Fibroblast of skin of right quadriceps (primary cell): ENCODE measurements at places on chromosomes 7 and 10.
A peak's percentile ranks its signal among the peaks of the same experiment; 100 is the strongest.

GRCh38 chr10:64846700-64847099, 1325.5 kb downstream of the REEP3 start:
- peak; percentile 1 for DNase-seq

DNA sequence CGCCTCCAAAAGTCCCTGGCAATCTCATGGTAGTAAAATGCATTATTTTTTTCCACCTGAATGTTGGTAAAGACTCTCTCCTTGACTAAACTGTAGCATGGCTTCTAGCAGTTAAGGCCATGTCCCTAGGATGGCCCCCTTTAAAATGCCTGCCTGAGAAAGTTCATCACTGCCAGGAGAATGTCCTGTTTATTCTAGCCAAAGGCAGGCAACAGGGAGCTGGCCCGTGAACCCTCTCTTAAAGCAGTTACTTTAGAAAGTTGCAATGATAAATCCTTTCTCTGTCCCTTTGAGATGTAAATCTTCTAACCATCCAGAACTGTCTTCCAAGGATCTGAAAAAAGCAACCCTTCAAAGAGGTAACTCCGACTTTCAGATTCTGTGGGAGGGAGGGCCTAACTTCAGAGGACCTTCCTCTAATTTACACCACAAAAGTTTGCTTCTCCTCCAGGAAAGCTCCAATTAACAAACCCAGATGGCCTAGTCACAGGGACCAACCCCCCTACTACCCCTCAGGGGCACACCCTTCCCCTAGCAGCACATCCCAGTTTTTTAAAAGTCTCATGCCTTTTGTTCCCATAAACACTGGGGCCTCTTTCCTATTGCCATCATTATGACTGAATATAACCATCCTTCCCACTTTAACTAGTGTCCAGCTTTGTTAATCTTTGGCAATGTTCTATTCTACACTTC, 5.5 kb downstream of the DNTT start:
- DNase-seq = no peak

DNA sequence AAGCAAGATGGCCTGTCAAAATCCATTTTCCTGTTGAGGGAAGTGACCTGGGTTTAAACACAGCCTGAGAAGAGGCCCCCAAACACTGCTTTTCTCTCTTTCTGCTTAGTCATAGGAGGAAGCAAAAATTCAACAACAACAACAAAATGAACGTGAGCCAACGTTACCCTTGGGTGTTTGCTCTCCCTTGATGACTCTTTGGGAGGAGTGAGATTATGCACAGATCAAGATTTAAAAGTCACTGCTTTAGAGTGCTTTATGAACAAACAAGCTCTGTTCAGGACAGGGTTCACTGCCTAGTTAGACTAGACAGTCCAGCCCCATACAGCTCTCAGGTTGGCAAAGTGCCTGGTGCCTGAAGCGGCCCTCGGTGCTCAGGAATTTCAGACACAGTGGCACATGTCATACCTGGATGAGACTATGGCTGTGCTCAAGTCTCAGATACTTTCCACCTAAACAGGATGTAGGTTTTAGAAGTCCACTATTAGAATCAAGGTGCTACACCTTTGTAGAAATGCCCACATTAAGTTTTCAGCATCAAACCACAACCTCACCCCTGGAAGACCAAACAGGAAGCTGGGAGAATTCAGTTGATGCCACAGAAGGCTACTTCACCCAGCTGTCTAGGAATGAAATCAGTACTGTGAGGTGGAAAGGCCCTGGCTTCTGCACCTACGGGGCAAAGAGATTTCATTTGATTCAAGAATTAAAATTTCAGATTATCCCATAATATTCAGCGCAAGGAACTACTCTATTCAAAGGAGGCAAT, 38.7 kb downstream of the DENND11 start:
- DNase-seq = no peak

DNA sequence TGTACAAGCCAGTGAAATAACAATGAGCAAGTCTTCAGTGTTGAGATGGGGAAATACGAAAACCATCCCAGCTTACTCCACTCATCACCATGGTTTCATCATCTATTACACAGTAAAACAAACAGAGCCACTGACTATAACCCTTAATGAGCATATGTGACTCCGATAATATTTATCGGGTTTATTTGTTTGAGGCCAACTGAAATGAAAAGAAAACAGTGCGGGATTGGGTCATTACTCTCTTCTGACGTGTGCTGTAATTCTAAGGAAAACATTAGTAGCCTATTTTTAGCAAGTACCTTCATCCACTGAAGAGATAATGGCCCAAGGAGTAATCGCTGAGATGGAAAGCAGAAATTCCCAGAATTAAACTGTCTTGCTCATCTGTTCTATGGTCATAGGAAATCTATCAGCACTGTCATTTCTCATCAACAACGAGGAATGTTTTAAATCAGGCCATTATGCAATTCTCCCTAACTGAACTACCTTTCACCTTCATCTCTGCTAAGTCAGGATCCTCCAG, 716.5 kb downstream of the INHBA start:
- peak; percentile 82 for DNase-seq

- peak; percentile 75 for DNase-seq
These were observed at the start of gene ZMYND11 for GRCh38 chr10:135132-135600. Gene ZMYND11 (plus strand): TSS chr10:135455. CDS start chr10:180013, 44,558 bp downstream.

GRCh38 chr10:48762064-48763042, 77.7 kb downstream of the WDFY4 start:
- DNase-seq = no peak

DNA sequence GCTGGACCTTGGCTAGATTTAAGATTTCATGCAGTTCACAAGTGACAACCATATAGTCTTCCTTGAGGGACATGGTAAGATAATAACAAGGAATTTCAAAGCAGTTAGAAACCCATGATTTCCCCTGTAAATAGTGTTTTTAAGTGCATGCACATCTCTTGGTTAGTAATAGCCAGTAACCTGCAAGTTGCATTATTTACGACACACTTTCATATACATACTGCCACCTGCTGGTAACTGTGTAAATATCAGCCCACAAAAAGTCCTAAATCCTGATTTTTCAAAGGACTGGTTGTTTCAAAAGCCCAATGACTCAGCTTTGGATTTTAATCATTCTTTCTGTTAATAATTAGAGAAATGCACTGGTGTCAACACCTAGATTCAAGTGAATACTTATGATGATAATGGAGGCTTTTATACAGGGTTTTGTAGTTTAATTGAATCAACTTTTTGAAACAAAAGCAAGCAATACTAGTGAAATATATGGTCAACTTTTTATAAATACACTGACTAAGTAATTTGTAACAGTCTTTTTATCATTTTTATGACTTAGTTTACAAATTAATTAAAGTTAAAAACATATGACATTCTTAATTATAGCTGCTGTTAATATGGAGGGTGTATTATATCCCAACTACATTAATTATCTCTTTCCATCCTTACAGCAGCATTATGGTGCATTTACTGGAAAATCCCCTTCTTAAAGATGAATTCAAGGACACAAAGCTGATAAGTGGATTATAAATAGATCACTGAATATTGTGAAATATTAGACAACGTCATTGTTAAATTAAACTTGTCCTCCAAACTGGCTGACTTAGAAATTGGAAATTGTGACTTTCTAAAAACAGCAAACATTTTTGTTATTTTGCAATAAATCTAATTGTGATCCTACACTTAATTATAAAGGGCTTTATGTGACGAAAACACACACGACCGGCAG, 367.7 kb upstream of the SEMA3D start:
- DNase-seq = peak; percentile 85

- DNase-seq = peak; percentile 83
These were observed 14.7 kb upstream of the CAMK2G start for GRCh38 chr10:73889014-73889413.

DNA sequence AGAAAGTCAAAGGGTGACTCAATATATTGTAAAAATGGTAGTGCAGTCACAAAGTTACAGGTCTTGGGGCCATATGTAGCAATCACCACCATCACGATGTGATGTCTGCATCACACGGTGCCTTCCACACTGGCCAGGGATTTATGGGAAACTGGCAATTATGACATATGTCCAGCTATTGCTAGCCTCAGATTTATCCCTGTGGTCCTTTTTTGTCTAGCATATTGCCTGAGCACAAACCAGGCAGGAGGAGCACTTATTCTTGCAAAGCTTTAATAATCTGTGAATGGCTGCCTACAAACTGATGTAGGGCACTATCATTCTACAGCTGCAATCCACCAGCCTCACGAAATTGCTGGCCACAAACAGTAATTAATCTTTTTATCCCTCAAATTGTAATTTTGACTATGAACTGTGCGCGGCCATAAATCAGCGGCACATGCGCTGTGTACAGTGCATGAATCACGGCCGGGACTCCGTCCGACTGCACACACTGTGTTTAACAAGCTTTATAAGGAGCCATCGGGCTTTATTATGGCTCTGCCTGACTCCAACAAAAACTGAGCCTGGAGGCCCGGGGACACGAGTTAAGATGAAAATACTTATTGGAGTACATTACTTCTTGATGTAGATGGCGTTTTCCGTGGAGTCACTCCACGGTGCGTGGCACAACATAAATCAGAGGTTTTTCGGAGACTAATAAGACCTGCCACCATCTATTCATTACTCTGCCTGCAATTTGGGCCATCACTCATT, 115.2 kb downstream of the EBF3 start:
- DNase-seq = no peak

DNA sequence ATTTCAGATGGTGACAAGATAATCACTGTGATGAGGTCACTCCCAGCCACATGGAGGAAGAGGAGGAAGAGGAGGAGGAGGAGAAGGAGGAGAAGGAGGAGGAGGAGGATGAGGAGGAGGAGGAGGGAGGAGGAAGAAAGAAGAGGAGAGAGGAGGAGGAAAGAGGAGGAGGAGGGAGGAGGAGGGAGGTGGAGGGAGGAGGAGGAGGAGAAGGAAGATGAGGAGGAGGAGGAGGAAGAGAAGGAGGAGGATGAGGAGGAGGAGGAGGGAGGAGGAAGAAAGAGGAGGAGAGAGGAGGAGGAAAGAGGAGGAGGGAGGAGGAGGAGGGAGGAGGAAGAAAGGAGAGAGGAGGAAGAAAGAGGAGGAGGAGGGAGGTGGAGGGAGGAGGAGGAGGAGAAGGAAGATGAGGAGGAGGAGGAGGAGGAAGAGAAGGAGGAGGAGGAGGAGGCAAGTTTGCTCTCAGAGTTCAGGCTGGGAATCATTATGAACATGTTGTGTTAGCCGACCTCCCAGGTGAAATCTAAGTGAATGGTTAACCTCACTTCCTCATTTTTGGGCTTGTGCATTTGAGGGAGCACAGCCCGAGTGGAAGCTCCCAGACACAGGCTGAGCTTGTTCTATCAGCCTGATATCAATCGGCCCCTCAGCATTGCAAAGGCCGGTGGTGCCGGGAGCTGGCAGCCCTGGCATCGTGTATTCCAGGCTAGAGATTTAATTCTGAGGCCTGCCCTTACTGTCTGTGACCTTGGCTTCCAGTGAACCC, 236.2 kb upstream of the PITRM1 start:
- no peak for DNase-seq

DNA sequence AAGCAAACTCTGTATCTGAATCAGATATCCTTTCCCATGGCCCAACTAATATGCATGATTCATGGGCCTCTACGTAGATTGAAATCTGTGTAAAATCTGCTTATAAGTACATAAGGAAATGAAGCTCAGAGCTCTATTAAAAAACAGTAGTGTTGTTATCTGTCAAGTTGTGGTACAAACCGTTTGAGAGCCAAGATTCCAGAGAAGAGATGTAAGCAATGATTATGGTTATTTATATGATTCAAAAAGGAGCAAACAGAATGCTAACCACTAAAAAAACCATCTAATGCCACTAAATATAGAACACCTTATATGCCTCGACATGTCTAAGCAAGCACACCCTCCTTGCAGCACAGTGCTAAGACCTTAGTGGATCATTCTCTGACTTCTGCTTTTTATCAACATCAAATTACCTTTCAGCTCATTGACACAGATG, 26.6 kb downstream of the RPP38 start:
- DNase-seq = peak; percentile 79

DNA sequence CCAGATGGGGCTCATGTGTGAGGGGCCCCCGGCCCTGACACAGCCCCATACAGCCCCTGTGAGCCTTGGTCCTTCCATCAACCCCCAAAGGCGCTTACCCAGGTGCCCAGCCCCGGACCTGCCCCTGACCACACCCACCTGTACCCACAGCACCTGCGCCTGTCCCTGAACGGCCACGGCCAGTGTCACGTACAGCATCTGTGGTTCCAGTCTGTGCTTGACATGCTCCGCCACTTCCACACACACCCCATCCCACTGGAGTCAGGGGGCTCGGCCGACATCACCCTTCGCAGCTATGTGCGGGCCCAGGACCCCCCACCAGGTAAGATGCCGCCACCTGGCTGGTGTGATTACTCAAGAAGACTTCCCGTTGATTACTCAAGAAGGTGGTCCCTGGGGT, 33.5 kb downstream of the SH2B2 start:
- no peak for DNase-seq

DNA sequence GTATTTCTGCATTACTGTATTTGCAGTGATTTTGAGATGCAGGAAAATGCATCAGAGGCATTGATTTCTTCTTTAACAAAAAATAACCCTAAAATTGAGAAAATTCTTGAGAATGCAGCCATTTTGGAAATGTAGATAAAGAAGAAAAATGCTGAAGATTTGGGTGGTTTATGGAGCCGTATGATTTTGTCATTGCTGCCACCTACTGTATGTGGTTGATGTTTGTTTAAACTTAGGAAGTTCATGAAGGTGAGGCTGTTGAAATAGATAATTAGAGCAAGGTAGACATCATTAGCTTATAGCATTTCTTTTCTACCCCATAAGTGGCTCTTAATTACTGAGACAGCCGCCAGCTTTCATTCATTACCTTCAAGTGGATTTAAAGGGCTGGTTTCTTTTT, 92.1 kb upstream of the SAMD8 start:
- peak; percentile 39 for DNase-seq

DNA sequence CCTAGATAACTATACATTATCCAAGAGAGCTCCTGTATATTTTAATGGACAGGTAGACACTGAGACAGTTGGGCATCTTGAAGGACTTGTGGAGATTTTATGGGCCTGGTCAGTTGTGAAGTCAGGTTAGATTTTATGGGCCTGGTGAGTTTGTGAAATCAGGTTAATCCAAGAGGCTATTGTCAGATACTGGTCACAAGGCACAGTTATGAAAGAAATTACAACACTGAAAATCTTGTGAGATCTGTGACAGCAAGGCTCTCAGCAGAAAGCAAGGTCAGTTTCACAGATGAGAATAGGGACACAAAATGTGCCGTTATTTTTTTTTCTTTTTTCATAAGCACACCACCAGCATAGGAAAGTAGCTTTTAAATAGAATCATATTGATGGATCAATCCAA, 167.6 kb downstream of the VTI1A start:
- no peak for DNase-seq

GRCh38 chr10:86172301-86172700, 194.3 kb downstream of the GRID1 start:
- DNase-seq = no peak

GRCh38 chr10:103698266-103698665, 157.1 kb downstream of the SH3PXD2A start:
- no peak for DNase-seq

- DNase-seq = no peak
These were observed 2.7 kb upstream of the MPP7 start for GRCh38 chr10:28305553-28305952.
